Karpas-422 (cell line): ENCODE measurements at places on chromosomes 4 and X.

- no peaks in the 10 kb centered on the region for H3K27me3 ChIP-seq
- no peak overlapping the region for H3K27ac ChIP-seq
- no peak overlapping the region for H3K4me3 ChIP-seq
- H3K36me3 ChIP-seq = no peaks in the 10 kb centered on the region
- no peak for DNase-seq
- H3K4me1 ChIP-seq = no peaks in the 10 kb centered on the region
Observed at GRCh38 chrX:25034889-25035288, 19.1 kb upstream of the ARX start.

- no peaks in the 10 kb centered on the region for H3K36me3 ChIP-seq
- no peaks in the 10 kb centered on the region for H3K4me1 ChIP-seq
- no peak overlapping the region for H3K4me3 ChIP-seq
- DNase-seq = no peak
- no peaks in the 10 kb centered on the region for H3K27me3 ChIP-seq
- H3K27ac ChIP-seq = no peak overlapping the region
Observed at GRCh38 chr4:3636646-3637320, 104.6 kb upstream of the LRPAP1 start.

- H3K27ac ChIP-seq = no peak overlapping the region
- no peaks in the 10 kb centered on the region for H3K27me3 ChIP-seq
- DNase-seq = no peak
- H3K4me3 ChIP-seq = no peak overlapping the region
Observed at GRCh38 chr4:96260064-96260682, 420.3 kb downstream of the PDHA2 start.

GRCh38 chr4:24496597-24496996 is 87.8 kb downstream of the DHX15 start:
- no peaks in the 10 kb centered on the region for H3K27me3 ChIP-seq
- no peaks in the 10 kb centered on the region for H3K36me3 ChIP-seq
- no peak overlapping the region for H3K27ac ChIP-seq
- H3K4me3 ChIP-seq = no peak overlapping the region
- H3K4me1 ChIP-seq = no peaks in the 10 kb centered on the region
- DNase-seq = no peak

DNA sequence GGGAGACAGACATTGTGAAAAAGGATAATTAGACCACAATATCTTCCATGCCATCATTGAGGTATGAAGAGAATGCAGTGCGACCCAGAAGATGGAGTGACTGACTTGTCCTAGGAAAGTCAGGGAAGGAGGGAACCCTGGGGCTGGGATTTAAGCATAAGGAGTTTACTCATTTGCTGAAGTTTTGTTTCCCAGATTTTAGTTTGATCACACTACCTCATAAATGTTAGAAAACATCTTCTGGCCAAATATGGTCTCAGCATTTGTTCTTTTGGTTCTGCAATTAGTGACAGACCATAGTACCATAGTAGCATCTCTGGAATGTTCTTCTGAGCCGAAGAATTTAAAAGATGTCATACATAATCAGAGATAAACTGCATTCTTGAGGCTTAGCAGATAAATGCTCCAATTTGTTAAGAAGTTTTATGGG is 96.5 kb upstream of the PGRMC2 start:
- no peaks in the 10 kb centered on the region for H3K36me3 ChIP-seq
- no peak overlapping the region for H3K27ac ChIP-seq
- H3K4me1 ChIP-seq = peaks cover 65% of the 10 kb centered on the region
- no peaks in the 10 kb centered on the region for H3K27me3 ChIP-seq
- no peak overlapping the region for H3K4me3 ChIP-seq
- no peak for DNase-seq

GRCh38 chr4:89157488-89158024 is 46.2 kb downstream of the TIGD2 start:
- H3K27me3 ChIP-seq = no peaks in the 10 kb centered on the region
- no peaks in the 10 kb centered on the region for H3K36me3 ChIP-seq
- H3K4me3 ChIP-seq = no peak overlapping the region
- no peak for DNase-seq

GRCh38 chr4:165368114-165368513 is 10.7 kb upstream of the CPE start:
- H3K36me3 ChIP-seq = no peaks in the 10 kb centered on the region
- no peaks in the 10 kb centered on the region for H3K27me3 ChIP-seq
- no peak overlapping the region for H3K27ac ChIP-seq
- no peaks in the 10 kb centered on the region for H3K4me1 ChIP-seq
- H3K4me3 ChIP-seq = no peak overlapping the region

GRCh38 chr4:4651811-4652755 is 110.2 kb upstream of the STX18 start:
- no peak for DNase-seq
- H3K27ac ChIP-seq = no peak overlapping the region
- H3K4me3 ChIP-seq = no peak overlapping the region
- no peaks in the 10 kb centered on the region for H3K27me3 ChIP-seq
- H3K4me1 ChIP-seq = no peaks in the 10 kb centered on the region
- H3K36me3 ChIP-seq = no peaks in the 10 kb centered on the region

DNA sequence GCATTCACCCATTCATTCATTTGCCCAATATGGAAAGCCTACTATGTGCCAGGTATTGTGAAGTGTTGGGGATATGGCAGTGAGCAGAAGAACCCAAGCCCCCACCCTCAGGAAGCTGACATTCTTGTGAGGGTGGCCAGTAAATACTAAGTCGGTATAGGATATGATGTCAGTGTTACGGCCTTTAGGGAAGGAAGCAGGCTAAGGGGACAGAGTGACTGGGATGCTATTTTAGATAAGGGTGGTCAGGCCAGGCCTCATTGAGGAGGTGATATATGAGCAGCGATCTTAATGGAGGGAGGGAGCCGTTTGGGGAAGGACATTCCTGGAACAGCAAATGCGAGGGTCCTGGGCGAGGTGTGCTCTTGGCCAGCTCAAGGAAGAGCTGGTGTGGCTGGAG is 2.0 kb downstream of the ATP6AP1 start:
- H3K27me3 ChIP-seq = no peaks in the 10 kb centered on the region
- H3K27ac ChIP-seq = no peak overlapping the region
- no peaks in the 10 kb centered on the region for H3K36me3 ChIP-seq
- H3K4me3 ChIP-seq = no peak overlapping the region

DNA sequence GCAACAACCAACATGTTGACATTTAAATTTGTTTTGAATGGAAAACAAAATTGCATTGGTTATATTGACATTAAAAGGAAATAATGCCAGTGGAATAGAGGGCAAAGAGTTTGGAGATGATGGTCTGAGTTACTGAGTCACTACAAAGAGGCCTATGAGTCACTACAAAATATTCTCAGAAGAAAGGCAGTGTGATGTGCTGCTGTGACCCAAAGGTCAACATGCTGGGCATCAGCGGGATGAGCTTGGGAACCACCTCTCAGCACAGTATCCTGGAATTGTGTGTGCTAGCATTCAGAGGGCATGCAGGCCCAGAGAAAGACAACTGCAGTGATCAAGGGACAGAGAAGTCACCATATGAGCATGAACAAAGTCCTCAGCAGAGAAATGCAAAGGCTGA is 2.8 kb downstream of the CMC4 start:
- H3K4me3 ChIP-seq = no peak overlapping the region
- no peaks in the 10 kb centered on the region for H3K27me3 ChIP-seq
- DNase-seq = no peak
- H3K36me3 ChIP-seq = 0 out of 2 replicates have a peak, but pooled peaks cover 3% of the 10 kb centered on the region
- H3K27ac ChIP-seq = no peak overlapping the region

GRCh38 chr4:152075253-152075928 is 314.6 kb upstream of the GATB start:
- no peaks in the 10 kb centered on the region for H3K27me3 ChIP-seq
- H3K4me1 ChIP-seq = peaks cover 16% of the 10 kb centered on the region
- no peak overlapping the region for H3K4me3 ChIP-seq

GRCh38 chr4:97819294-97819693 is 324.0 kb downstream of the STPG2 start:
- H3K4me3 ChIP-seq = no peak overlapping the region
- no peak for DNase-seq
- H3K4me1 ChIP-seq = no peaks in the 10 kb centered on the region

GRCh38 chr4:76984788-76985211 is 35.2 kb downstream of the SEPTIN11 start:
- H3K27ac ChIP-seq = no peak overlapping the region
- H3K4me1 ChIP-seq = no peaks in the 10 kb centered on the region
- H3K27me3 ChIP-seq = no peaks in the 10 kb centered on the region
- H3K36me3 ChIP-seq = no peaks in the 10 kb centered on the region

DNA sequence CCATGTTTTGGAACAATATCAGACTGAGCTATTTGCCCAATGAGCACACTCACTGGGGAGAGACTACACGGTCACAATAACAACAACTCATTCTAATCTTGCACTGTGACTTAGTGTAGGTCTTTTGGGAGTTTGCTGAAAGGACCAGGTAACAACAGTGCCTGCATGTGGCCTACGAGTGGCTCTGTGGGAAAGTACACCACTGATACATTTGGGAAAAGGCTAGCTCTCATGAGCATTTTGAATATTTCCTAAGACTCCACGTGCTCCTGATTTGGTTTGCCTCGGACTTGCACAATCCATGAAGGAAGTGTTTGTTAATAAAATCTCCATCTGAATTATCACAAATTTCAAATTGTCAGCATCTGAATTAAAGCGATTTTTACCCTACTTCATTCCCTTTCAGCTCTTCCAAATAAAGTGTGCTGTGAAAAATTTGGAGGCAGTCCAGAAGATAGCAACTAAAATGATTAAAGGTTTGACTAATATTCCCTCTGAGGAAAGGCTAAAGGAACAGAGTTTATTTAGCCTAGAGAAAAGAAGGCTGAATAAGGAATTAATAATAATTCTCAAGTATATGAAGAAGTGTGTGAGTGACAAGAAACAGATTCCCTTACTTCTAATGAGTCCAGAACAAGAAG is 406.4 kb downstream of the PPARGC1A start:
- no peak overlapping the region for H3K4me3 ChIP-seq
- H3K36me3 ChIP-seq = no peaks in the 10 kb centered on the region
- no peaks in the 10 kb centered on the region for H3K27me3 ChIP-seq

DNA sequence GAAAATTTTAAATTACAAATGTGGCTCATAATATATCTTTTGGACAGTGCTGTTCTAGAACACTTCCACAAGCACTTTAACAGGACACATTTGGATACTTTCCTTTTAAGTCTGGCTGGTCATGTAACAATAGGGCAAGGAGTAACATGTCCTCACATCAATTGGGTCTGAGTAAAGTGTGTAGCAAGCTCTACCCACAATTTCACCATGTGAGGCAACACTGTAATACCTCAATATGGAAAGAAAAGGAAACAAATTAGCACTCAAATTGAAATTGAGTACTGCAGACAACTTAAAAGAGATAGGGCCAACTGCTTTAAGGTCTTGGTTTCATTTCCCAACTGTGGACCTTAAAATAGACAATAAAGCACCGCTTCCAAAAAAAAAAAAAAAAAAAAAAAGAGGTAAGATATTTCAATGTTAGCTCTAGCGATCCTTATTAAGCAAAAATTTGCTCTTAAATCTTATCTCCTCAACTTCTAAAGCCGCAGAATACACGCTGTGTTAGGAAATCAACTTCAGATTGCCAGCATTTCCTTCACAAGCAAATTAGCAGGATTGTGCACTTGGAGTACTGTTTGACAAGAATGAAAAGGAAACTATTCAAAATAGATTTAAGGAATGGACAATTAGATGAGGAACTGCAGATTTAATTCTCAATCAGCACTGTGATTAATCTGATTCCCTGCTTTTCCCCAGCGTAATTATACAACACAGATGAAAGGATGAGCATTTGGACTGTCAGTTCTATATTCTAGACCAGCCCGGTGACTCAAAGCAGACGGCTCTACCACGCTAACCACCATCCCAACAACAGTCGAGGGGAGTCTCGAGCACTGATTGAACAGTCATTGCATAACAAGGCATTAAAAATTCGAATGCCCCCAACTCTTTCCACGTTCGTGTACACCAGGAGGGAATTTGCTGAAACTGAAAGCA is 1.6 kb downstream of the CASK start:
- H3K27ac ChIP-seq = no peak overlapping the region
- no peaks in the 10 kb centered on the region for H3K27me3 ChIP-seq
- H3K4me3 ChIP-seq = no peak overlapping the region
- no peaks in the 10 kb centered on the region for H3K36me3 ChIP-seq

- no peak for DNase-seq
- H3K4me3 ChIP-seq = no peak overlapping the region
- H3K27me3 ChIP-seq = no peaks in the 10 kb centered on the region
Observed at GRCh38 chr4:92551616-92552015, 247.8 kb downstream of the GRID2 start.

DNA sequence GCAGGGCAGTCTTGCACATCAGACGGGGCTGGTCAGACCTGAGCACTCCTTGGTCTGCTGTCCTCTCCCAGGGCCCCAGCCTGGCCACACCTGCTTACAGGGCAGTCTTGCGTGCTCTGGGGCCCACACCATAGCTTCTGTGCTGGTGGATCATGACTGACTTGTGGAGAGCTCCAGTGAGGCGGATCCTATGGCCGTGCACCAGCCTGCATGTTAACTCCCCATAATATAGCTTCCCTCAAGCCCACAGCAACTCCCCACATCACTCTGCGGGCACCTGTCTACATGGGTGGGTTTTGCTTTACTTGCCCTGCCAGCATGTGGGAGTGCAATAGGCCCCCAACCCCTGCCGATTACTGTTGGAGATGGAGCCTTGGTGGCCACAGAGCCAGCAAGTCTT is 8.2 kb upstream of the TMSB15B start:
- no peaks in the 10 kb centered on the region for H3K4me1 ChIP-seq
- no peaks in the 10 kb centered on the region for H3K27me3 ChIP-seq
- H3K27ac ChIP-seq = no peak overlapping the region
- no peaks in the 10 kb centered on the region for H3K36me3 ChIP-seq
- no peak overlapping the region for H3K4me3 ChIP-seq

GRCh38 chr4:117874216-117874615 is 160.1 kb upstream of the NDST3 start:
- H3K4me3 ChIP-seq = no peak overlapping the region
- H3K27me3 ChIP-seq = no peaks in the 10 kb centered on the region
- H3K4me1 ChIP-seq = no peaks in the 10 kb centered on the region
- H3K36me3 ChIP-seq = no peaks in the 10 kb centered on the region
- no peak for DNase-seq
- H3K27ac ChIP-seq = no peak overlapping the region

- no peaks in the 10 kb centered on the region for H3K27me3 ChIP-seq
- no peak overlapping the region for H3K4me3 ChIP-seq
- H3K27ac ChIP-seq = no peak overlapping the region
- peak; percentile 73 for DNase-seq
- no peaks in the 10 kb centered on the region for H3K4me1 ChIP-seq
Observed at GRCh38 chrX:93874554-93874953, 200.5 kb downstream of the FAM133A start.

- H3K4me1 ChIP-seq = no peaks in the 10 kb centered on the region
- no peak overlapping the region for H3K4me3 ChIP-seq
- DNase-seq = peak; percentile 9
- no peaks in the 10 kb centered on the region for H3K36me3 ChIP-seq
Observed at GRCh38 chr4:74237425-74237966, 70.8 kb upstream of the EPGN start.

- no peak overlapping the region for H3K27ac ChIP-seq
- DNase-seq = no peak
- H3K4me3 ChIP-seq = no peak overlapping the region
- no peaks in the 10 kb centered on the region for H3K27me3 ChIP-seq
Observed at GRCh38 chr4:159250751-159251325, 148.0 kb downstream of the RAPGEF2 start.

- no peak overlapping the region for H3K27ac ChIP-seq
- no peak overlapping the region for H3K4me3 ChIP-seq
- H3K27me3 ChIP-seq = no peaks in the 10 kb centered on the region
- DNase-seq = no peak
Observed at GRCh38 chr4:162683659-162684370, 482.9 kb downstream of the NAF1 start.
